CD8-positive, alpha-beta memory T cell (primary cell): ENCODE measurements at places on chromosomes 11 and 22. TPM values are rescaled to one million over a fixed set of nuclear protein-coding genes. Genes with fewer than 3 reads are reported as not detected.

CARNS1 gene
- 2.0 TPM for total RNA-seq

EPS8L2 gene
- total RNA-seq: 7.8 TPM

EFCAB6 gene
- total RNA-seq: 0.72 TPM

NOL12 gene
- 57.2 TPM for total RNA-seq

ARHGAP8 gene
- total RNA-seq: 0.42 TPM

BIK gene
- total RNA-seq: 4.0 TPM

SLC29A2 gene
- 7.9 TPM for total RNA-seq

TMEM132A gene
- total RNA-seq: 0.68 TPM

RELA gene
- total RNA-seq: 87.3 TPM

TSKU gene
- 0.13 TPM for total RNA-seq

OR6T1 gene
- not detected for total RNA-seq

VWCE gene
- total RNA-seq: 11.3 TPM

MUC5B gene
- total RNA-seq: not detected

C11orf21 gene
- total RNA-seq: 8.8 TPM

OR1S1 gene
- total RNA-seq: not detected

P2RY2 gene
- total RNA-seq: not detected

MRGPRX4 gene
- not detected for total RNA-seq

NUDT8 gene
- total RNA-seq: 26.2 TPM

PGA5 gene
- total RNA-seq: not detected

PYGM gene
- total RNA-seq: 2.2 TPM

SCN4B gene
- 0.26 TPM for total RNA-seq

RBMXL2 gene
- total RNA-seq: not detected

XRRA1 gene
- 28.4 TPM for total RNA-seq

PAK1 gene
- total RNA-seq: 25.9 TPM

CBLIF gene
- total RNA-seq: not detected

ZBTB16 gene
- 2.1 TPM for total RNA-seq

IFITM1 gene
- 70.7 TPM for total RNA-seq

CASP5 gene
- not detected for total RNA-seq

RAB39A gene
- 0.20 TPM for total RNA-seq

PHETA2 gene
- 3.1 TPM for total RNA-seq

HEPHL1 gene
- not detected for total RNA-seq

INPP5J gene
- total RNA-seq: not detected

SLC22A25 gene
- not detected for total RNA-seq

CHRDL2 gene
- not detected for total RNA-seq

DBX1 gene
- total RNA-seq: not detected

SCUBE2 gene
- total RNA-seq: not detected

MPZL2 gene
- 5.5 TPM for total RNA-seq

OR10D3 gene
- not detected for total RNA-seq

SPTBN2 gene
- total RNA-seq: 0.81 TPM

OR8D4 gene
- total RNA-seq: not detected

RHOD gene
- total RNA-seq: 1.7 TPM

MS4A6A gene
- total RNA-seq: 1.6 TPM

AIP gene
- 171 TPM for total RNA-seq

CD3E gene
- total RNA-seq: 534 TPM

PLAAT5 gene
- total RNA-seq: 0.26 TPM

NCF4 gene
- total RNA-seq: 5.1 TPM

ZFTA gene
- total RNA-seq: 7.6 TPM

PLAAT2 gene
- total RNA-seq: not detected

MAPK1 gene
- total RNA-seq: 132 TPM

APOL4 gene
- 0.46 TPM for total RNA-seq

OR56A1 gene
- total RNA-seq: not detected

MPPED2 gene
- not detected for total RNA-seq

C22orf31 gene
- not detected for total RNA-seq

SERPING1 gene
- not detected for total RNA-seq

WNT11 gene
- total RNA-seq: not detected

RAG1 gene
- 0.44 TPM for total RNA-seq
